ENCODE measurements at places on chromosomes 2 and 18.
A peak's percentile ranks its signal among the peaks of the same experiment; 100 is the strongest.

DNA sequence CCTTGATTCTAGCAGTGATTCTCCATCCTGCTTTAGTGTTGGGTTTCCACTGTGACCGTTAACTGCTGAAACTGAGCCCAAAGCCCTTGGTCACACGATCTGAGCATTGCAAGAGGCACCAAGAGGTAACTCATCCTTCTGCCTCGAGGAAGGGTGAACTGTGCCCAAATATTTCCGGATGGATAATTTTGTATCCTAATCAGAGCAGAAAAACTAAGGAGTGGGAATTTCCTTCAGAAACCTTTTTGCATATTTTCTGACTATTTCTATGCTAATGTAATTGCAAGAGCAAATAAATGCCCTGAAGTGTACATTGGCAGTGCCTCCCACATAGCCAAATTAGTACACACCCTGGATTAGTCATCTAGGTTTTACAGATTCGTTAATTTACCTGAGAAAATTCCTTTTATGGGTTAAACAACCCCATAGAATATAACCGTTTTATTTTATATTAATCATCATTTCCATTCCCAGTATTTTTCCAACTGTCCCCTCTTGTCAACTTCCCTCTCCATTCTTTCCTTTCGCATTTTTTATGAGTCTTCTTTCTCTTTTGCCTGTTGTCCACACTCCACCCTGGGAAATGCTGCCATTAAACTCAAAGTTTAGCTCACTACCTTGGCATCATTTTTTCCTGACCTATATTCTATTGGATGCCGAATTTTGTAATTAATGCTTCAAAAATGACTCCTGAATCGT, 31.7 kb upstream of the COBLL1 start:
- DNase-seq, result no peak

GRCh38 chr2:106184394-106184793, 9.7 kb downstream of the UXS1 start:
- no peak for DNase-seq

DNA sequence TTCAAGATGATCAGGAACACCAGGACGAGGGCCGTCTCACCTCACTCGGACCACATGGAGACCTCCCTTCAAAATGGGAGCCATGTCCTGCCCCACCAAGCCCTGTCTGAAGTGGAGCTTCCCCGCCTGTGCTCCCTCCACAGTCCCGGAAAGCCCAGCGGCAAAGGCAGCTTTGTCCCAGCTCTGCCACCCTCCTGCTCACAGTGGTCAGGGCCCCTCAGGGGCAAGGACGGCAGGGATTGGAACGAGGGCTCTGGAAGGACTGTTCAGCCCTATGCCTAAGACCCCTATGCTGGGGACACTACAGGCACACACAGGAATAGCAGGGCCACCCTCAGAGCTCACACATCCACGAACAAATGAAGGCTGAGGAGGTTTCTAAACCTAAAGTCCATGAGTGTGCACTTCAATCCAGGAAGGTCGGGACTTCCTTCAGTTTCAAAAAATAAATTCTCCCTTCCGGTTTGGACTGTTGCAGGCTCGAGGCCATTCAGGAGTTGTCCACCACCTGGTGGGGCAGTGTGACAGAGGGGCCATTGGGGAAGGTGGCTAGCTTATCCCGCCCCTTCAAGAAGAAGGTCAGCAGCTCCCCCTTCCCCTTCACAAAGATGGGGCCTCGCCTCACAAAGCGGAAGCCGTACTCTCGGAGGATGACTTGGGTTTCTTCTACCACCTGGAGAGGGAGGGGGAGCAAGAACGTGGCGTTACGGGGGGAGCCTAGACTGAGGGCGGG, 26.4 kb downstream of the CENPO start:
- no peak for DNase-seq

- no peak for DNase-seq
Observed at GRCh38 chr2:223896833-223897311, 48.3 kb downstream of the WDFY1 start.

GRCh38 chr2:202040079-202040844, 6.6 kb downstream of the FZD7 start:
- DNase-seq, result no peak

GRCh38 chr2:71254776-71255175, 27.9 kb upstream of the PAIP2B start:
- no peak for DNase-seq

- no peak for DNase-seq
Observed at GRCh38 chr2:173766537-173767289, 198.5 kb downstream of the SP3 start.

DNA sequence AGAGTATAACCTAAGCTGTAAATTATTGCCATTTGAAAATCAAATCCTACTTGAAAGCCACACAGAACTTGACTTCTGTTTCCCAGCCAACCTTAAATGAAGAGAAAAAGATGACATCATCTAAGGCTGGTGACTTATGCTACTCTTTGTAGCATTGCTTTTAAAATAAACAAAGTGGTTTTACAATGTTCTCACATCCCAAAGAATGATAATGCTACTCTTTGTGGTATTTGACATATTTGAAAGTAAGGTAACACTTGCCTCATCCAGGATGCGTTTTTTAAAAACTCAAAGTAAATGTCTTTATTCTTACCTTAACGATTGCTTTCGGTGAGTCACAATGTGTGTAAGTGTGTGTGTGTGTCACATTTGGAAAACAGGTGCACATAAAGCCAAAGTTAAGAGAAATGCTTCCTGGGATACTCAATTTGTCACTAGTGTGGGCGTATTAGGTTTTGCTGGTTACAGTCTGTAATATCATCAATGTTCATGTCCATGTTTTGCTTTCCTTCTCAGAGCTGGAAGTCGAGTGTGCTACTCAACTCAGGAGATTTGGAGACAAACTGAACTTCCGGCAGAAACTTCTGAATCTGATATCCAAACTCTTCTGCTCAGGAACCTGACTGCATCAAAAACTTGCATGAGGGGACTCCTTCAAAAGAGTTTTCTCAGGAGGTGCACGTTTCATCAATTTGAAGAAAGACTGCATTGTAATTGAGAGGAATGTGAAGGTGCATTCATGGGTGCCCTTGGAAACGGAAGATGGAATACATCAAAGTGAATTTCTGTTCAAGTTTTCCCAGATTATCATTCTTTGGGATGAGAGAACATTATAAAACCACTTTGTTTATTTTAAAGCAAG, 2.6 kb downstream of the PMAIP1 start:
- DNase-seq, result no peak

DNA sequence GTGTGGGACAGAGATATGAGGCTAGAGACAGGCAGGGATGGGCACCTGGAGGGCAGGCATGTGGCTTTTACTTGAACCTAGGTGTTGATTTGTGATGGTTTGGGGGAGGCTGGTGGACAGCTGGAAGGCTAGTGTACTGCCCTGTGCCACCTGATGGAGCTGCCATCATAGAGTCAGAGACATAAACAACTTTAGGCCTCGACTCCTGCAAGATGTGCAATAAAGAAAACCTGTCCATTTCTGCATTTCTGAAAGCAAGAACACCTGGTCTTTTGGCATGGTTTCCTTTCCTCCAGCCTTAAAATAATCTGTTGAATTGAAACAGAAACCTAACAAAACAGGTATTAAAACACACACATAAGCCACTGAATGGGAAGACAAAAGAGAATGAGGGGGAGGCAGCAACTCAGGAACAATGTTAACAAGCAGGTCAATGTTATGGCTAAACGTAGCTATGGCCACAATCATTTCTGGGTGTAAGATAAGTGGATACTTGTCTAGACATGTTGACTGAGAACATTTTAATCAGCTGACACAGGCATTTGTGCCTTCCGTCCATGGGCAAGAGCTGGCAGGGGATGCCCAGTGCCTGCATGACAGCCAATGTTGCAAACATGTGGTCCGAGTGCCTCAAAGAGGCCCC, 87.8 kb downstream of the KCTD1 start:
- DNase-seq, result no peak

GRCh38 chr2:100250645-100251044, 71.7 kb downstream of the LONRF2 start:
- DNase-seq, result no peak

GRCh38 chr2:182186132-182186735, 200.6 kb downstream of the PPP1R1C start:
- no peak for DNase-seq

- no peak for DNase-seq
Observed at GRCh38 chr2:182230561-182230960, 196.3 kb downstream of the PDE1A start.

- DNase-seq, result no peak
Observed at GRCh38 chr2:233593201-233593600, 24.2 kb upstream of the UGT1A8 start.

- DNase-seq, result peak; percentile 60
Observed at GRCh38 chr2:241703032-241703604, 1.3 kb downstream of the ING5 start.

- DNase-seq, result no peak
Observed at GRCh38 chr2:186526281-186526680, 40.2 kb downstream of the ZC3H15 start.

DNA sequence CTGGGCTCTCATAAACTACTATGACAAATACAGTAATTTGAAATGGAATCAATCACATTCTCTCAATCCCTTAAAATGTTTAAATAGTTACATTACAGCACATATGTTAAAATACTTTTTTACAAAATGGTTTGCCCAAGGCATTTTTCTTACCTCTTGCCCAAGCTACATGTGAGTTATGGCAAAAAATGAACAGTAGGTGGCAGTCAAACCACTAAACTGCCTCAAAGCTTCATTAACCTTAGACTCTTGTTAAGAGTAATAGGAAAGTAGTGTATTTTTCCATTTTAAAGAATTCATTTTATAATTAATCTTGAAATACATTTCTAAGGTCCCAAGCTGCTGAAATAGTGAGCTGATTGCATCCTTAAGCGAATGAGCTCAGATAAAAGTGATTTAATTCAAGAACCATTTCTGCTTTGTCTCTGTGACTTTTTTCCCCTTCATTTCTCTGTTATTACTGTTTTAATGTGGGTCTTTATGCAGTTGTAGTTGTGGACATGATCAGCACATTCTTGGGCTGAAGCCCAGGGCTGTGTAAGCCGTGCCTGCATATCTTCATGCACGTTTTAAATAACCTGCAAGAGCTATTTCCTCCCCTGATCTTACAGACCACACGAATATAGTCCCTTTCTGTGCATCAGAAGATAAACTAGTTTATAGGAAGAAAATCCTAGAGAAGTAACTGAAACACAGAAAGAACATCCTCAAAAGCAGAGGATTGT, 311.8 kb downstream of the LNPK start:
- peak; percentile 49 for DNase-seq

DNA sequence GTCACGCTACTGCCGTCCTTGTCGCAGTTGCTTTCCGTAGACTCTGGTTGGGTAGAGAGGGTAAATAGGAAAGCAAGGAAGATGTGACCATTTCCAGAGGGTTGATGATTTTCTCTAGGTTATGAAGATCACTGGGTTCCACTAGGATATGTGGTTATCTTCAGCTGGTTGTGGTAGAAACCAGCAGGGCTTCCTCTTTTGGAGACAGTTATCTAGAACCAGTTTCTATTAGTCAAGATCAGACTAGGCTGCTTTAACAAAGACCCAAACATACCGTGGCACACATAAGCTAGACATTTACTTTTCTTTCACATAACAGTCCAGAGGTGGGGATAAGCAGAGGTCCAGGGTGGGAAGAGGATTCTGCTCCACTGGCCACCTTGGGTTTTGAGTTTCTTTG, 59.6 kb downstream of the FASTKD2 start:
- no peak for DNase-seq

All from femur (tissue), 1 donor.